ENCODE measurements at places on chromosomes 2 and 18.

DNA sequence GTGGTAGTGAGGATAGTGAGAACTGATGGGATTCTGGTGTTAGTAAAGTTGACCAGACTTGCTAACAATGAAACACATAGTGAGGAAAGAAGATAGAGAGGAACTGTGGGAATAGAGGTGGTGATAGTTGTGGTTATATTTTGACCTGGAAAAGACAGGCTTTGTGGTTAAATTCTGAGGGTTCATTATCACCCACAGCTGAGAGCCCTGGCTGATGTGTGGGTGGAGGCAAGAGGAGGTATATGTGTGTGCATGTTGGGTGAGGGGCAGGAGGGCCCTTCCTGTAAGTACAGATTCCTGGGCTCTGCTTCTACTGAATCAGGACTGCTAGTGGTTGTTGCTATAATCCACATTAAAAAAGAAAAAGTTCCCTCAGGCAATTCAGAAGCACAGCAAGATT is 26.2 kb upstream of the TMEM163 start:
- no peak for DNase-seq

GRCh38 chr18:32298171-32298667 is 108.4 kb downstream of the MEP1B start:
- DNase-seq, result no peak

- DNase-seq, result no peak
Observed at GRCh38 chr2:152686321-152686720, 30.9 kb downstream of the PRPF40A start.

DNA sequence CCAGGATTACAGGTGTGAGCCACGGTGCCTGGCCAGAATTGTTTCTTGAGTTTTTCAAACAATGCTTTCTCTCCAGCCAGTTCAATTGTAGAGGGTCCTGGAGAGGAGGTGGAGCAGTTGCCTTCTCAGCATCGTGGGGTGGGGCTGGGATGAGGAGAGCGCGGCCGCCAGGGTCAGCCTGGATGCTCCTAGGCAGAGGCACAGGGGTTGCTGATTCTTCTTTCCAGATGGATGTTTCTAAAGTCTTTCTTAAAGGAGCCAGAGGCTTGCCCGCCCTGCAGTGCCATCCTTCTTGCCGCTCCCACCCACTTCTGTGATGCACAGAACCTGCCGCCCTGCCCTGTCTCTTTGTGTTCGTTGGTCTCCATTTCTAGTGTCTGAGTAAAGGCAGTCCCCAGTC is 61.1 kb downstream of the AGAP1 start:
- DNase-seq, result no peak

GRCh38 chr2:158743879-158744278 is 51.2 kb upstream of the DAPL1 start:
- no peak for DNase-seq

- DNase-seq, result no peak
Observed at GRCh38 chr2:15189216-15189615, 371.9 kb downstream of the NBAS start.

- no peak for DNase-seq
Observed at GRCh38 chr2:58633613-58634365, 392.7 kb upstream of the FANCL start.

DNA sequence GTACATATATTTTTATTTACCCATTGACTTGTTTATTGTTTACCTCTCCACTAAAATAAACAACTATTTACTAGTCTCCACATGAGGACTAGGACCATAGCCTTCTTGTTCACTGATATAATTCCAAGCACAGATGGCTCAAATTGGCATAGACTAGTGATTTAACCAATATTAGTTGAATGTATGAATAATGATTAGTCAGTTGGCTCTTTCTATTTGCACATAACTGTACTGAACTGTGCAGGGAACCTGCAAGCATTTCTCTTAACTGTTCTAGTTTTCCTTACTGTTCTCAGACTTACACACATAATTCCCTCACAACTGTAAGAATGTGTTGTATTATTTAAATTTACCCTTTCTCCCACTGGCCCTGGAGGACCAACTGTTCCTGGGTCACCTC is 91.9 kb downstream of the COL3A1 start:
- DNase-seq, result no peak

GRCh38 chr2:86631846-86632485 is 8.3 kb upstream of the RNF103 start:
- no peak for DNase-seq

DNA sequence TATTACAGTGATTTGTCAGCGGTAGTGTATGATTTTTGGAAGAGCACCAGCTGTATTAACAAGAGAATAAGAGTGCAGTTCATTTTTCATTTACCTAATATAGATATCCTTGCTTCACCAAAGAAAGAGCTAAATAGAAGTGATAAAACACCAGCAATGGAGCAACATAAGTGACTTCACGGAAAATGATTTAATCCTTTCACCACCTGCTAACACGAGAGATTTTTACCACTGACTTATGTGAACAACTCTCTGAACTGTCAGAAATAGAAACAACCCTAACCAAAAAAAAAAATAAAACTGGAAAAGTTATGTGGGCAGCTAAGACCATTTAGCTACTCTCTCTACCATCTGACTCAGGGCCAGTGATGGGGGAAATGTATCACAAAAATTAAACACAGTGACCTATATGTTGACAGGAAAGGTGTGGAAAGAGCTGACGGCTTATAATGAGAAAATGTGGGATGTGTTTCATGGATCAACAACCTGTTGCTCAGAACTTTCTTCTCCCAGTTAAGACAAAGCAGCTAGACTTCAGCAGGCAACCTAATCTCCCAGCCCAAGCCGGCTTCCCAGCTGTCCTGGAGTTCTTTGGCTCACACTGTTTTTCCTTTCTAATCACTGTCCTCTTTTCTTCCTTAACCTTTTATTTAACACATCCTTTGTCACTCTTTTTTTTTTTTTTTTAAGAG is 272.7 kb downstream of the SS18 start:
- no peak for DNase-seq

DNA sequence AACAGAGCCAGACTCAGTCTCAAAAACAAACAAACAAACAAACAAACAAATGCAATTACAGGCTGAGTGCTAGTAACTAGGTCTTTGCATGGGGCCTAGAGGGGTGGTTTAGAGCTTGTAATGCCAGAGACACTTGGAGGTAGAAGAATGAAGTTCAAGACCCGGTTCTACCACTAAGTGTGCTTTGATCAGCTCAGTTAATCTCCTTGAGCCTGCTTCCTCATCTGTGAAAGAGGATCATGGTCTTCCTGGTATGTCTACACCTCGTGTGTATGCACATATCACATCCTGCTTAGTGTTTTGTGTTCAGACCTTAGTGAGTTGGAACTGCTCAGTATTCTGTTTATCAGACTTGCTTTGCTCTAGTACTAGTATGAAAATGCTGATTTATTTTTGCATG is 4.8 kb upstream of the ATP6V1C2 start:
- DNase-seq, result no peak

- DNase-seq, result no peak
Observed at GRCh38 chr2:164599954-164600589, 21.2 kb downstream of the GRB14 start.

DNA sequence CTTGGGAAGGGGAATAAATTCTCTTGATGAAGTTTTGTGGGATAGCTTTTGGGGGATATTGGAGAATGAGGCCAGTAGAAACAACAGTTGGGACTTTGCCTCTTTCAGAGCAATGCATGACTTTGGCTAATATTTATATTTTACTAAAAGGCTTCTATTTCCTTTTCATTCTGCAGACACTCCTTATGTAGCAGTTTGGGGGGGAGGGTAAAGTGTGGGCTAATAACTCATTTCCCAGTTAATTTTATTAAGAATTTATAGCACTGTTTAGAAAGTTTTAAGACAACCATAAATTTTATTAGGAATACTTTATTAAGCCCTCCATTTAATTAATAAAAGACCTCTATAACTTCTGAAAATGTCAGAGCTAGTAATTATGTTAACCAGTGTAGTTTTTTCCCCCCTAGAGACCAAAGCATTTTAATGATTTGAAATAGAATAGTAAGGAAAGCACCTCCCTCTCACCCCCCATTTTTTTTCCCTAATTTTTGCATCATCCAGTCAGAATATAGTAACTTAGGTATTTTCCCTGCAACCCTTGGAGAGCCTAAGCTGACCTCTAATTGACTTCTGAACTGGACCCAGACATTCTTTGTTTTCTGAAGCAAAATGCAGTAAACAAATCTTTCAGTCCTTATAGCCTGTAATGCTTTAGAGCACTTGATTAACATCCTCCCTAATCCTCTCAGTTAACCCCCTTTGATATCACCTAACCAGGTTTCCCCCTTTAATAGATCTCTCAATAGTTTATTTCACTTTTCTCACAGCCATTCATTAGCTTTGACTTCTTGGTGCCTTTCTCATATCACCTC is 5.0 kb upstream of the MEIS1 start:
- no peak for DNase-seq

DNA sequence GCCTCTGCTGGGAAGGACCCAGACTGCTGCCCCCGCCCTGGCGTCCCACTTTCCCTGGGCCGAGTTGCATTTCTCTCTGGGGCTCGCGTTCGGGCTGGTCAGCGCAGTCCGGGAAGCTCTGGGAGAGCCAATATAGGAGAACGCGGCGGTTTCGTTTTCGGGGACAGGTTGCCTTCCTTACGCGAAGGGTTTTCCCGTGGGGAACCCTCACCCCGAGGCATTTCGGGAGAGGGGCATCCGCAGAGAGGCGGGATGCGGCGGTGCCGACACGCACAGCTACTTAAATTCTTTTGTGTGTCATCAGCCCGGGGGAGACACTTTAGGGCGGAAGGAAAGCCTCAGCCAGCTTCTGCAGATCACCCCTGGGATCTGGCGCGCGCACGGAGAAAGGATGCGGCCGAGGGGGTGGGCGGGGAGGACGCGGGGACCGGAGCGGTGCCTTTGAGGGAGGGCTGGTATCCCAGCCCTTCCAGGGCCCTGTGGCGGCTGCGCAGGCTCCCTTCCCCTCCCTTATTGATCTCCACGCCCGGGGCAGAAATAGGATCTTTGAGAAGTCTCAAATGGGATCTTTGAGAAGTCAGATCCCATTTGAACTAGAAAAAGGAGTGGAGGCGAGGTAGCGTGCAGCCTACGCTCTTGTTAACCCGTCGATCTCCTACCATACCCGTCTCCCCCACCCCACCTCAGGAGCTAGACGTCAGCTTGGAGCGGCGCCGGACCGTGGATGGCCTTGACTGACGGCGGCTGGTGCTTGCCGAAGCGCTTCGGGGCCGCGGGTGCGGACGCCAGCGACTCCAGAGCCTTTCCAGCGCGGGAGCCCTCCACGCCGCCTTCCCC is 1.2 kb downstream of the GATA6 start:
- DNase-seq, result no peak

GRCh38 chr2:199984755-199985154 is 29.4 kb downstream of the MAIP1 start:
- DNase-seq, result no peak

DNA sequence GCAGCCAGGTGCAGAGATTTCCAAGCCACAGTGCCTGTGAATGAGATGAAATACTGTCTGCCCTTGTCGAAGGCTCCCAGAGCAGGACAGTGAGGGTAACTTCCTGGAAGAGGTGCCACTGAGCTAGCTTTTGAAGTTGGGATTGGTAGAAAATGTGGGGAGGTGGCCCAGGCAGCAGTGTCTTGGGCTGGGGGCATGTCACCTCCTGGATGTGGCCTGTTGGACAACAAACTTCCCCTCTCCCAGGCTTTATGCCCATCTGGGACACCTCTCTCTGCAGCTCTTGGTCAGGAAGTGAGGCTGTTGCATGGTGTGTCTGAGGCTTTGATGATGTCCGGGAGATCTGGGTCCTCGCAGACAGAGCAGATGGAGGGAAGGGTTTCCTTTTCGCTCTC is 151.4 kb downstream of the DYSF start:
- no peak for DNase-seq

DNA sequence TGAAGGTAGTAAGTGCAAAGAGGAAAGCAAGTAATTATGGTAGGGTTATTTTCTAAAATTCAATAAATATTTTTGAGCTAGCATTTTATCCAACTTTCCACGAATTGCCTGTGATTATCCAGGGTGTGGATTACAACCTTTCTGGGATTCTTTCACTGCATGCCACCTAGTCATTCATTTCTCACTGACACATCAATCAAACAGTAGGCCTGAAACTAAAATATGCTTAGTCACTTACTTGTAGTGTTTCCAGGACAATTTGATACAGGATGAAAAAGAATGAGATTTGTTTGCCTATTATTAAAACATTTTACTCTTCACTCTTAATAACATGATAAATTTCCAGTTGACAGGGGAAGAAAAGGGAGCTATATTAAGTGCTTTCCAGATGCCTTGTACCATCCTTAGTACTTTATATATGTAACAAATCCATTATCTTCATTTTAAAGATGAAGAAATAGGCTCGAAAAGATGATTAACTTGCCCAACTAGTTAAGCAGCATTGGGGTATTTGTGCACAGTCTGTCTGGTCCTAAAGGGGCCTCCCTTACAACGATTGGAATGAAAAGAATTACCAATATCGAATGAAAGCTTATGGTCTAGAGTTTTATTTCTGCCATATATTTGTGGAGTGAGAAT is 70.4 kb downstream of the KCTD1 start:
- no peak for DNase-seq

GRCh38 chr18:46756559-46757201 is at the start of gene ST8SIA5:
TSS of gene ST8SIA5 (minus strand) at chr18:46757053. CDS start at chr18:46756508, 545 bp downstream.
- no peak for DNase-seq

DNA sequence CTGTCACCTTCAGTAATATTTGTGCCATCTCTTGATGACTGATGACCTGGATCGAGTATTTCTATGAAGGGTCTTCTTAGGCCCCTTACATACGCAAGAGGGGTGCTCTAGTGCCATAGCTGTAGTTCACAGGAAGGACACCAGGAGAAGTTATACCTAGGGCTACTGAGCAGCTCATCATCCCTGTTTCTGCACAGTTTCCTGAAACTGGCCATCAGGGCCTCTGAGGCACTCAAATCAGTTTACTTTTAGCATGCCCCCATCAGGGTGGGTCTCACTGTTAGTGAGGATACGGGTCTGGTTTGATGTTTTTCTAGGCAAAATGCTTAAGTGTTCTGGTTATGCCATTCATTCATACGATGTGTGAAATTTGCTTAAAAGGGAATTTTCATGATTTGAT is 20.0 kb upstream of the FBLN7 start:
- DNase-seq, result no peak

- no peak for DNase-seq
Observed at GRCh38 chr18:23920054-23920453, 94.5 kb upstream of the TTC39C start.

DNA sequence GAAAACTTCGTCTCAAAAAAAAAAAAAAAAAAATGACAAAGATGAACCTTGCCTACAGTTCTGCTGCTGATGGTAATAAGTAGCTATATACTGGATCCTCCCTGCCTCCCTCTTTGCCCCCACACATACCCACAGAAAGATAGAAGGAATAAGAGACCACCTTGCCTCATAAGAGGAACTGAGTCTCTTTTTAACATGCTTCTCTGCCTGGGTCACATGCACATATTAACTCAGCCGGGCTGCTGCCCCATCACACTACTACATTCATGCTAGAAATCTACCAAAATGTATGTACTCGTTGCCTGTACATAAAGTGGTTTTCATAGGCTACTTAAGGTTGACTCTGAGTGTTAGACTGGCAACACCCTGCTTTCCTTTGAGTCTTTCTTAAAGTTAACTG is 78.9 kb upstream of the B3GNT2 start:
- DNase-seq, result no peak

DNA sequence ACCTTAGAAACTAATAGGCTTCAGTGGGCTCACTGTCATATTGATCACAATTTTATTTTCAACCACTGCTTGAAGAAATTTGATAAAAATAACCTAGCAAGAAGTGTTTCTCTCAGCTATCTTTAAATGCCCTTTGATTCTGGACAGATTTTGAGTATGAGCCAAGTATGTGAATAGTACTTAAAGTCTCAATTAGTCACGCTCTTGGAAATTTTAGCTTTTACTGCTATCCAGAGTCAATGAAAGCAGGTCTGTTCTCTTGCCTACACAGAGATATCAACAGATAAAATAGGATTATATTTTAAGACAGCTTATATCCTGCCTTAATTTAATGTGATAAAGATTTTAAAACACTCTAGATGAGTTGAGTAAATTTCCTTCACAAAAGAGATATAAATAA is 337.3 kb downstream of the CBLN2 start:
- no peak for DNase-seq

All from T-helper 22 cell (primary cell).